ENCODE measurements at places on chromosomes 5 and 9.

DNA sequence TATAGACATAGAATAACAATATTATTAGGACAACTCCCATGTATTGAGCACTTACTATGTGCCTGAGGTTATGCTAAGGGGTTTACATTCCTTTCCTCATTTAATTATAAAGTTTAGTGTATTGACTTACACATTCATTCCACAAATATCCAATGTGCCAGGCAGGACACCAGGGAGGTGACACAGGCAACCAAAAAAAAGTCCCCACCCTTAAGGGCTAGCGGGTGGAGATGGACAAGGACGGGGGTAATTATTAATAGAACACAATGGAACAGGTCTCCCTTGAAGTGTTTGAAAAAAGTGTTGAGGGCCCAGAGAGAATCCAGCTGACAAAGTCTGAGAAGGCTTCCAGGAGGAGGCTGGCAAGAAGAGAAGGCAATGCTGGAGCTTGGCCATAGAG is 5.7 kb downstream of the TBC1D2 start:
- no peak for DNase-seq

GRCh38 chr9:108691614-108692013 is 164.2 kb downstream of the ACTL7B start:
- DNase-seq: no peak

DNA sequence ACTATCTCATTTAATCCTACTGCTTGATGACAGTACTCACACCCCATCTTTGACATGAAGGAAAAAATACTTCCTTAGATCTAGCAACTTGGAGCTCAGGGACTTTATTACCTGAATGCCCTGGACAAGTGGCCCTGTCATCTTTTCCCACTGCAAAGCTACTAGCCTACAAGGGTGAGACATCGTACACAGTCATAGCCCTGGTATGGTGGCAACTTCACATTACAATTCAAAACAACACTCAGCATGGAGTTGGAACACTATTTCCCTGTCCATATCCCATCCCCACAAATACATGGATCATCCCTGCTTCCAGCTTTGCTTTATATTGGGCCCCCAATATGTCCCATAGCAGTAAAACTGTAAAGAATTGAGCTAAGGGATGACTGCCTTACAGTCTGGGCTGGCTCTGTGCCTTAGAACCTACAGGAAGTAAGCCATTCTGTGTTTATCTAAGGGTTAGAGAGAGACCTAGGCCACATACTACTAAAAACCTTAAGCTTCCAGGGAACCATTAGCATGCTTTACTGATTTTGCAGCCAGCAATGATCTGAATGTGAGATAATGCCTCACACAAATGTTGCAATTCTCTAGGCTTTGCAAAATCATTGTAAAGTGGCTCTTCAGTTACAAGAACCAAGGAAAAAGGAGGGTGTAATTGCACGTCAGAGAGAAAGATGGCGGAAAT is 55.9 kb downstream of the OTULIN start:
- DNase-seq: no peak

- DNase-seq: no peak
Measured at GRCh38 chr9:38036359-38037084, 32.5 kb downstream of the SHB start.

DNA sequence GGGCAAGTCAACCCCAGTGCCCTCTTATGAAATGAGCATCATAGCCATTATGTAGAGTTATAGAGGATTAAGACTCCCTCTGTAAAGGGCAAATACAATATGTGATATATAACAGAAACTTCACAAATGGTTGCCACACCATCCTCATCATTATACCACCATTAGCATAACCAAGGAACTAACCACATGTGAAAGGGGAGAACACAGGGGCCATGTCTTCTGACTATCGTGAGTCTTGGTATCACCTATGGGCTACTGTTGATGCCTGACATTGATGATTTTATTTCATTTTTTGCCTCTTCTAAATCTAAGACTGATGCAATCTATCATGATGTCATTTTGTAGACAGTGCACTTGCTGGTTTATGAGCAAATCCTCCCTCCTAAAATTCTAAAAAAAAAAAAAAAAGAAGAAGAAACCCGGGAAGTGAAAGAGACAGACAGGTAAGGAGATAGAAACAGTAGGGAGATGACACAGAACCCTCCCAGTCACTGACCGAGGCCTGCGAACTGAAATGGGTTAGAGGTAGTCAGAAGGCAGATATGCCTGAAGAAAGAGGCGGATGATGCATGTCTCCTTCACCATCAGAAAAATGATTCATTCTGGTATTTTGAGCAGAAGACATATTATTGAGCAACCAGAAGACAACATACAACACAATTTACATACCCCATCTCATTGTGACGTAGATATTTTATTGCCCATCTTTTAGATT is 266.0 kb downstream of the DMAC1 start:
- no peak for DNase-seq

DNA sequence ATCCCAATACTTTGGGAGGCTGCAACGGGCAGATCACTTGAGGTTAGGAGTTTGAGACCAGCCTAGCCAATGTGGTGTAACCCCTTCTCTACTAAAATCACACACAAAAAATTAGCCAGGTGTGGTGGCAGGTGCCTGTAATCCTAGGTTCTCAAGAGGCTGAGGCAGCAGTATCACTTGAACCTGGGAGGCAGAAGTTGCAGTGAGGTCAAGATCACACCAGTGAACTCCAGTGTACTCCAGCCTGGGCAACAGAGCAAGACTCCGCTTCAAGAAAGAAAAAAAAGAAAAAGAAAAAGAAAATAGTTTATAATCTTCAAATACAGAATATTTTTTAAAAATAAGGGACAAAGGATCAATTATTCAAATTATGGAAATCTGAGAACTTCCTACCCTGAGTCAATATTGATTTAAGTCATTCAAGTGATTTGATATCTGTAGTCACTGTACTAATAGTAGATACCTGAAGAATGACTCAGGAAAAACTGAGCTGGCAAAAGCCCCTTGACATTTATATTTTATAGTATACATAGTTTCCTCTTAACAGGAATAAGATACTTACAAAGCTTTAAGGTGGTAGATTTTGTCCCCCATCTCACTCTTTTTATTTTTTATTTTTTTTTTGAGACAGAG is 61.8 kb downstream of the PTBP3 start:
- DNase-seq: no peak

- no peak for DNase-seq
Measured at GRCh38 chr9:34373749-34374148, 2.9 kb downstream of the MYORG start.
